Coronary artery (tissue), 2 donors: ENCODE measurements at places on chromosomes 4 and X.

DNA sequence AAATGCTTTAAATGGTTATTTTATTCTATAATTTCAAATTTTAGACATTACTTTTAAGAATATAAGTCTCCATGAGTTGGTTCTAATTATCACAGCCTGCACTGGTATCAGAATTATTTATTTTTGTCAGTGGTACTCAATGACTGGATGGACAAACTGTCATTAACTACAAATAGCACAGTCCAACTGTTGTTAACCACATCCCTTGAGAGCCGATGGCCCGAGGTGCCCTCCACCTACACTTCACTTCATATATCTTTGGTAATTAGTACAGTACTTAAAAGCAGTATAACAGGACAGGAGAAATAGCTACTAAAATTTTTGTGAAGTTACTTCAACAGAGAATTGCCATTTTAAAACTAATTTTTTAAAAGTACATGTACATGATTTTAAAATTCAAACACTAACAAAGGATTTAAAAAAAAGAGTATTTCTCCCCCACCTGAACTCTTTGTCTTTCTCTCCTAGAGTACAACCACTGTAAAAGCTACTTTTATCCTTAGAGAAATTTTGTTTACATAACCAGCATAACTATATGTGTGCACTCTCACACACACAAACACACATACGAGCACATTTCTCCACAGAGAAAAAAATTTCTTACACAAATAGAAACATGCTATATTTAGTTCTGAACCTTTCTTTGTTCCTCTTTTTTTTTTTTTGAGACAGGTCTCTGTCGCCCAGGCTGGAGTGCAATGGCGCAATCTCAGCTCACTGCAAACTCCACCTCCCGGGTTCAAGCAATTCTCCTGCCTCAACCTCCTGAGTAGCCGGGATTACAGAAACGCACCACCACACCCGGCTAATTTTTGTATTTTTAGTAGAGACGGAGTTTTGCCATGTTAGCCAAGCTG is 6.5 kb downstream of the TIFA start:
- DNase-seq, result no peak

DNA sequence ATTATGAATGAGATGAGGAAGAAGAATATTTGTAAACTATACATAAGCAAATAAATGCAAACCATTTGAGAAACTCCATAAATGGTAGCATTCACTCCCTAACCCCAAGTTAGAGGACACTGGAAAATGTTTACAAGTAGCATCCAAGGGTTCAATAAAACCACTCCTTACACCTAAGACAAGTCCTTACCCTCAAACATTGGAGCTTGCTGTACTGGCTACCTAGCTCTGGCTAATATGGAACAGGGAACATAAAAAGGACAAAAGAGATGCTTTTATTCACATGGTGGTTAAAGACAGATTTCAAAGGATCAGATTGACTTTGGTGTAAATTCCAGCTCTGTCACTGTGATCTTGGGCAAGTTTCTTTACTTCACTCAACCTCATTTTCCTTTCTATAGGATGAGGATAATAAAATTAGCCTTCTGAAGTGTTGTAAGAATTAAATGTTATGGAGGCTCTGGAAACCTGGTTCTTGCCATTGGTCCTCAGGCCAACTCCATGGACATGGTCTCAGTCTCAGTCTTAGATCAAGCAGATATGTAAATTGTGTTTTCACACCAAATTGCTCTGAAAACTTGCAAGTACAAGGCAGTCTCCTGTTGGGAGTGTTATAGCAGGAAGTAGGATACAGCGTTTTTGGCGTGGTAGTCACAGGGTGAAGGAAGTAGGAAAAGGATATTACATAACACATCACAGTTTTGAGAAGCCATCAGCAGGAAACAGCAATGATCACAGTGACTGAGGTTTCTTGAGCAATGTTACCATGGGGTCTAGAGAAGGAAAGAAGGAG is 3.3 kb downstream of the CXCL1 start:
- DNase-seq, result no peak

DNA sequence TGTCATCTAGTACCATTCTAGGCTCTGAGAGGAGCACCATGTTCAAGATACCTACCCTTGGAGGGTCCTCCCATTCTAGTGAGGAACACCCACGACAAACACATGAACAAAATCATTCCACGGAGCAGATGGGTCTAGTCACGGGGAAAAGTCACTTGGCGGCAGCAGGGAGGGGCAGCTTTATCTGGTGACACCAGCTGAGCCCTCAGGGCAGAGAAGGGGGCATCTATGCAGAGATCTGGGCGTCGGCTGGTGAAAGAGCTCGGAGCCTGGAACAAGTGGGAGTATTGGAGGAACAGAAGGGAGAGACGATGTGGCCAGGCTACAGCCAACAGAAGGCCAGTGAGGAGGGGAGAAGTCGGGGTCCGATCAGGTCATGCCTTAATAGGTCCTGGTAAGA is 11.9 kb upstream of the PDHA1 start:
- no peak for DNase-seq

GRCh38 chr4:54281054-54281766 is 52.1 kb downstream of the PDGFRA start:
- peak; percentile 93 for DNase-seq

GRCh38 chr4:184384056-184384809 is 90.1 kb downstream of the IRF2 start:
- no peak for DNase-seq

DNA sequence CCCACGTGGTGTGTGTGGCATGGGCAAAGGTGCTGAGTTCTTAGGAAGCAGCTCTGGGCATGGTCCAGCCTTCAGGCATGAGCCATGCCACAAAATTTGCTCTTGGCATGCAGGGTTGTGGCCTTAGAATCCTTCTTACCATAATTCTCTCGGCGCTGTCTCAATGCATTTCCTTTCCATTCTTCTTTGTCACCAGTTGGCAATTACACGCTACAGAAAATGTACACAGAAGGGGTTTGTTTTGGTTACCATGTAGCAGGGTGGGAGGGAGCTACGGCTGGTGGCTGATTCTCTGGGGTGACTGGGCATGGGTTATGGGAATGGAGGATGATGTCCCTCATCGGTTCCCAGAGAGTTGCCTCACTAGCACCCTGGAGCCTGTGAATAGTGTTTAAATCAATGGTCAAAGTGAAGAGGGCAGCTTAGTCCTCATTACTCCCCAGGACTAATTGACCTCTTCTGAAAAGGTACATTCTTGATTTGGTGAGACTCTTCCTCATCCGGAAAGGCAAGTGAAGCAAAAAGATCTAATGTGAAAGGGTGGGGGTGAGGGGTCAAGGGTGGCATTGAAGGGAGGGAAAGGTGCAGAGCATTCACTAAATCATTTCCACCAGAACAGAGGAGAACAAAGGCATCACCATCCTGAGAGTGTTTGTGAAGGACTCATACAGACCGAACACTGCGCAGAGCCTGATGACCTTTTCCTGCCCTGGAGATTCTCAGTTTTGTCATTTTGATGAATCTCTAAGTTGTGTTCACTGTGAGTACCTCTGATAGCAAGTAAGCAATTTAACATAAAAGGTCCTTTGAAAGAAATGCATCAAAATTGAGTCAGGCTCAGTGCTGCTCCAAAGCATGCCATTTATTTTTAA is 199.8 kb upstream of the SFRP2 start:
- DNase-seq, result no peak

DNA sequence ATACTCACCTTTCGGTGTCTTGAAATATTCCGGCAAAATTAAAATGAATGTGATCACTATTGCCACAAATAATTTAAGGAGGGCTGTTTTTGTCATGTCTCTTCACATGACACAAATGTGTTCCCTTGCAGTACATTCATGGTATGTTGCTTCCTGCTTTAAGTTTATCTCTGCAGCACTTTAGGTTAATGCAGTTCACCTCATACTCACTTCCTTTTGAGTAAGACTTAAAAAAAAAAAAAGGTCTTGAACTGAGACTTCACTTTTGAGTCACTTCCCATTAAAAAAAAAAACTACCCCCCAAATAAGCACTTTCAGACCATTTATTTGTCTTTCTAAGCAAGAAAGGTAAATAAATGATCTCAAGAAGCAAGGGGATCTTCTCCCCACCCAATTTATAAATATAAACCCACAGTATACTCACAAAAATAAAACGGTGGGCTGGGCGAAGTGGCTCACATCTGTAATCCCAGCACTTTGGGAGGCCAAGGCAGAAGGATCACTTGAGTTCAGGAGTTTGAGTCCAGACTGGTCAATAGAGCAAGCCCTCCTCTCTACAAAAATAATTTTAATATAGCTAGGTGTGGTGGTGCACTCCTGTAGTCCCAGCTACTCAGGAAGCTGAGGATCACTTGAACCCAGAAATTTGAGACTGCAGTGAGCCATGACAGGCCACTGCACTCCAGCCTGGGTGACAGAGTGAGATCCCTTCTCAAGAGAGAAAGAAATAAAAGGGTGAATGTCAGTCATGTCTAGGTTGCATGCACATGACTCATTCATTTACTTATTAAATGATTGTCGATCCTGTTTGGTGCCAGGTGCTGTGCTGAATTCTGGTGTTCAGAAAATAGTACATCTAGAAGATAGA is at the start of gene TMEM156:
Gene TMEM156, minus strand, starts transcription at position 192 of the 868 bp plus-strand sequence. Its CDS starts 96 bp downstream, at position 96.
- DNase-seq, result no peak

DNA sequence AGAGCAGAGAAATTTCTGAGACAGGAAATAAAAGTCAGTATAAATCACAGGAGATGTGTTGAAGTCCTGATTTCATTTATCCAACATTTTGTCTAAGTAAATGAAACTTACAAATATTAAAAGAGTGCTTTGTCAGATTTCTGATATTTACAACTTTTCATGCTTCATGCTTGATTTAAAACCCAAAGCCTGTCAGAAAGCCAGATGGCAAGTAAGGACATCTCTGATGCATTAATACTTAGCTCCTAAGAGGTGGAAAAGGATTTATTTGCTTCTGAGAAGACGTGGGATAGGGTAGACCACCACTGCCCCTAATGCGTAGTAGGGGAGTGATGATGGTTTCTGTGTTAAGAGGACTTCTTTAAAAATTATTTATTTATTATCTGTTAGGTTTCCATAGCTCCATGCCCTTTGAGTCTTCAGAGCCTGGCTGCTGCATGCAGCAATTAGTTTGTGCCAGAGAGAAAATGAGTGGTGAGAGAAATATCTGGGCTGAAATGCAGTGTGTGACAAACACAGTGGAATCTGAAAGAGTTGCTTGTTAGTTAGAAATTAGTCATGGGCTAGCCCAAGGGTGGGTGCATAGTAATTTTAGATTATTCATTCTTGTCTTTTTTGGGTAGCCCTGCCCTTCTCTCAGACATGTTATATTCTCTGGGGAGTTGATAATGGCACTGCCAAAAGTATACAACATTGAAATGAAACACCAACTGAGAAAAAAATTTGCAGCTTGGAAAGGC is 333.8 kb downstream of the C4orf33 start:
- no peak for DNase-seq

GRCh38 chr4:82469791-82470345 is 39.5 kb downstream of the ENOPH1 start:
- no peak for DNase-seq

- no peak for DNase-seq
These were observed 23.7 kb upstream of the UNC5C start for GRCh38 chr4:95572304-95572991.

GRCh38 chrX:42746606-42747005 is 31.4 kb downstream of the PPP1R2C start:
- DNase-seq, result no peak

- DNase-seq, result no peak
These were observed 213.4 kb upstream of the JADE1 start for GRCh38 chr4:128596115-128596514.

- no peak for DNase-seq
These were observed 1.6 kb downstream of the ZCCHC12 start for GRCh38 chrX:118825227-118825626.

- no peak for DNase-seq
These were observed 1.1 kb downstream of the ZFYVE28 start for GRCh38 chr4:2417226-2417764.

DNA sequence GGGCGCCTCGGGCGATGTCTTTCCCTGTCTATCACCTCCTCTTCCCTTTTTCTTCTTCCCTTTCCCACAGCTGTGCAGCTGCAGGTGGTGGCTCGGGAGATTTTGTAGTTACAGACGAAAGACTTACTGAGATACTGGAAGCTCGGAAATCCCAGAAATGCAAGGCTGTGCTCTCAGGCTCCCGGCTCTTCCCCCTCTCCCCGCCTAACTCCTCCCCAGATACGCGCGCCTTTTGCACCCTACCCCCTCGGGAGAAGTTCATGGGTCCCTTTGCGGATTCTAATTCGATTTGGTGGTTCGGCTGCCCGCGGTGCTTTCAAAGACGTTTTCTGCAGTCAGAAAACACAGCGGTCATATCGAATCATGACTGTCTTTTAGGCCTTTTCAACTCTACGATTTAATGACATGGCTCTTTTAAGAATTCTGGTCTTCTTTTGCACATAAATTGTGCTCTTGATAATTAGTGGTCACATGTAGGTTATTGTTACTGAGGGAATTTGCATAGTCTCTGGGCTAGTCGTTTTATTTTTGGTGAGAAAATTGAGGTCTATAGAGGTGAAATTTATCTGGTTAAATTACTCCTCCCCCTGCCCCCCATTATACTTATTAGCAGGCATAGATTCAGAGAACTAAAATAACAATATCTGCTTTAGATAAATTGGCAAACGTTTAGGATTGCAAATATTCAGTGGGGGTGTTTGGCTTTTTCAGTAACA is 1.6 kb downstream of the SEPTIN11 start:
- DNase-seq, result no peak

GRCh38 chr4:31086756-31087330 is 366.7 kb downstream of the PCDH7 start:
- DNase-seq, result no peak

- no peak for DNase-seq
These were observed 129.0 kb upstream of the TECRL start for GRCh38 chr4:64538219-64538618.

- no peak for DNase-seq
These were observed 155.7 kb upstream of the SCML1 start for GRCh38 chrX:17581641-17582040.

- DNase-seq, result no peak
These were observed 116.5 kb downstream of the FAM13A start for GRCh38 chr4:88940506-88940905.

DNA sequence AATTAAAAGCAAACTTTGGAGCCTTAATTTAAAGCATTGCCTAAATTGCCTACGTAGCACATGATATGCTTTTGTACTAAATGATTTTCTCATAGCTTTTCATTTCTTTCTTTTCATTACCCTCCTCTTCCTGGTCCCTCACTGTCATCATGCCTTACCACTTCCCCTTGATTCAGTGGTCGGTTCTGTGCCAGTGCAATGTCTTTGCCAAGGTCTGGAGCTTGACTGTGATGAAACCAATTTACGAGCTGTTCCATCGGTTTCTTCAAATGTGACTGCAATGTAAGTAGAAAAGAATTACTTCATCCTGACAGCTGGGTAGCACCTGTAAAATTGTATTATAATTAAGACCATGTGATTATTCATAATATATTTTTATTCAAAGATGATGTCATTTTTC is 72.5 kb downstream of the C4orf46 start:
- no peak for DNase-seq
